ENCODE measurements at places on chromosomes 7 and 10.
A peak's percentile ranks its signal among the peaks of the same experiment; 100 is the strongest.

- no peak for DNase-seq
Measured at GRCh38 chr10:121516093-121516865, 82.0 kb downstream of the FGFR2 start.

GRCh38 chr7:100684534-100685042 lies 9.5 kb downstream of the GIGYF1 start:
- no peak for DNase-seq

- no peak for DNase-seq
Measured at GRCh38 chr7:90172121-90172520, 17.9 kb downstream of the STEAP1 start.

DNA sequence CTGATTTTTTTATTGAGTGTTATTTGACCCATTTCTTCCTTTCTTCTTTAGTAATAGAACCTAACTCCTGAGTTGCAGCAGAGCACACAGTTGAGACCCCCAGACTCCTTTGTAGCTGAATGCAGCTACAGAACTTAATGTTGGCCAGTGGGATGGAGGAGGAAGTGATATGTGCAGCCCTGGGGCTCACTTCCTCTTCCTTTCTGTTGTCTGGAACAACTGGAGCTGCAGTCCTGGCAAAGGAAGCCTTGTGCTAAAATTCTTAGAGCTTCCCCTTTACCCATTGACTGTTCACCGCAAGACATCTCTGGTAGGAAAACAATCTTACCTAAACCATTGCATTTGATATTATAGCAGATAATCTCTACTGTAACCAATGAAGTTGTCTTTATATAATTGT lies 86.6 kb downstream of the ITGB8 start:
- DNase-seq, result peak; percentile 12

DNA sequence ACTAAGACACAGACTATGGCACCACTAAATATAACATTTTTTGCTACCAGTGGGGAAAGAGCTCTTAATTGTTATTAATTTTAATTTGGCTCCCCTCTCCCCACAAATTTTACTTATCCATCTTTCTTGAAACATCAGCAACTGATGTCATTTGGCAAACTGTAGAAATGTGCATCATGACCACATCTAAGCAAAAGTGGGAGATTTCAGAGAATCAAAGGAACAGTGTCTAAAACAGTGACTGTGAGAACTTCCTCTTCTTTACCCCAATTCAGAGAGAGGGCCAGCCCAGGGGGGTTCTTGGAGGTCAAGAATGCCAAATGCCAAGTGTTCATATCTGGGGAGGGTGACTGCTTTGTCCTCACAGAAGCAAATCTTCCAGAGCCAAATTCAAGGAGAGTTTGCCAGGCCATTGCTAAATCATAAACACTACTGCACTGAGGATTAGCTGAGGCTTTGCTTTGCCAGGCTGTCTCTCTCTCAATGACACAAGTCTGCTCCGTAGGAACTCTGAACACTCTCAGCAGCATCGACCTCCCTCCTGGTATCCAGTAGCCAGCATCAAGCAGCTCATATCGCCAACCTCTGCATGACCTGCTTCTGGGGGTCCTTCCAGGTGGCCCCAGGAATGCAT lies 65.6 kb downstream of the ITIH5 start:
- no peak for DNase-seq

DNA sequence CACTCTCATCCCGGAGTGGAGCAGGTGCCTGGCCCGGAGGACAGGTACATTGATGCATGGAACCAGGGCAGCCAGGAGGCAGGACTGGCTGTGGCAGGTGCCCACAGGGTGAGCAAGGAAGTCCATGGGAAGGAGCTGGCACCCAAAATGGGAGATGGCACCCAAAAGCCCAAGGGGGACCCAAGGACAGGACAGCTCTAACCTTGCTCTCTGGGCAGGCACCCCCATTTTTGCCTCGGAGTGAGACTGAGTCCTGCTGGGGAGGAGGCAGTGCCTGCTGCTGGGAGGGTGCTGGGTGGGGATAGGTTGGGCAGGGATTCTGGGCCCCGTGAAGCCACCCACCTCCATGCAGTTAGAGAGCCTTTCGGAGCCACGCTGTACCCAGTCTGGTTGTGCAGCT lies 234.5 kb downstream of the TCERG1L start:
- DNase-seq, result no peak

DNA sequence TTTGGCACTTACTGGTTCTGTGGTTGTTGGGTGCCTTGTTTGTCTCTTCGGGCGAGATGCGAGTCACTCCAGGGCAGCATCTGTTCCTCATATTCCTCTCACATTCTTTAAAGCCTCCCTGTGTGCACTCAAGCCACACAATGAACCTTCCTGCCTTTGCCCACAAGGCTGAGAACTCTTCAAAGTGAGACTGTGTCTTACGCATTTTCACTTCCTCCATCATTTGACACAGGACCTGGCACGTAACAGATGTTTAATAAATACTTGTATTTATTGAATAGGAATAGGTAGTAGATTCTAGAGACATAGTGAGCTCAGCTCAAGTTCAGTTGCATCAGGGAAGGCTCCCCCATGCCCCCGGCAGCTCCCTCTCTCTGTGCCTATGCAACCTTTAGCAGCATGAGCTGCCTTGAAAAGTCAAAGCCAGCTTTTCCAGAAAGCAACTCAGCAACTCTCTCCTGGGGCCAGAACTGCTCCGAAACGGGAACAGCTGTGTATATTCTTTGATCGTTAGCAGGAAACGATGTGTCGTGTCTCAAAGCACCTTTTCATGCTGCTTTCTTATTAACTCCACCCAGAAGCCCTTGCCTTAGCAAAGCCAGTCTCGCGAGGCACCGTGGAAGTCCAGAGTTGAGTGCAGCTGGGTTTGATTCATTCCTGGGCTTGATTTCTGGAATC lies 97.5 kb downstream of the PFKFB3 start:
- DNase-seq, result peak; percentile 54

DNA sequence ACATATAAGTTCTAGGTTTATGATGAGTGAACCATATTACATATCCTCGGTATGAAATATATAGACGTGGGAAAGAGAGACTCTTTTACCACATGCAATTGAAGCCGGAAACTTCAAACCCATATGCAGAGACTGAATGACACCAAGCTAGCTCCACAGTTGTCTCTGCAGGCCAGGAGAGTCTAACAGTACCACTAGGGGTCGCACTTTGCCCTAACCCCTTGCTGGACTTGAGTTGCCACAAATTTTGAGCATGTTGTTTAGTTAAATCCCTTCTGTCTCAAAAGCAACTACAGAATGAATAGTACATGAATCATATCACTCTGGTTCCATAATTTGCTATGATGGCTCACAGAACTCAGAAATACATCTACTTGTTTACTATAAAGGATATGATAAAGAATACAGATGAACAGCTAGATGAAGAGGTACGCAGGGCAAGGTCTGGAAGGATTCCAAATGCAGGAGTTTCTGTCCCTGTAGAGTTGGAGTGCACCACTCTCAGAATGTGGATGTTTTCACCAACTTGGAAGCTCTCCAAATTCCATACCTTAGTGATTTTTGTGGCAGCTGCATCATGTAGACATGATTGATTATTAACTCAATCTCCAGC lies 112.4 kb upstream of the YAE1 start:
- DNase-seq, result no peak

- no peak for DNase-seq
Measured at GRCh38 chr7:6649241-6649961, 12.3 kb downstream of the ZNF316 start.

DNA sequence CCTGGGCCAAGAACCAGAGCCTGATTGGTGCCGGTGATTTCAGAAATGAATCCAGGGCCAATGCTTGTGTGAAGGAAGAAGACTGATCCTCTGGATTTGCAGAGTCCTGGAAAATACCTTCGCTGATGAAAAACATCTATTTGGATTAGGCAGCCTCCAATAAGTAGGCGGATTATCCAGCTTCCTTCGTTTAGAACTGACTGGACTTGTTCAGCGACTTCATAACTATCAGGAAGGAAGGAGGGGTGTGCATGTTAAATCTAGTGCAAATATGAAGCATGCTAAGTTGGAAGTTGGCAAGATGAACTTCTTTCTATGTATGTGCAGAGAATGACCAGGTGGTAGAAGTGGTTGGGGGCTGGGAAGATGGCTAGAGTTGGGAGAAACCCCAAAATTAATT lies 41.0 kb downstream of the NKX2-3 start:
- no peak for DNase-seq

DNA sequence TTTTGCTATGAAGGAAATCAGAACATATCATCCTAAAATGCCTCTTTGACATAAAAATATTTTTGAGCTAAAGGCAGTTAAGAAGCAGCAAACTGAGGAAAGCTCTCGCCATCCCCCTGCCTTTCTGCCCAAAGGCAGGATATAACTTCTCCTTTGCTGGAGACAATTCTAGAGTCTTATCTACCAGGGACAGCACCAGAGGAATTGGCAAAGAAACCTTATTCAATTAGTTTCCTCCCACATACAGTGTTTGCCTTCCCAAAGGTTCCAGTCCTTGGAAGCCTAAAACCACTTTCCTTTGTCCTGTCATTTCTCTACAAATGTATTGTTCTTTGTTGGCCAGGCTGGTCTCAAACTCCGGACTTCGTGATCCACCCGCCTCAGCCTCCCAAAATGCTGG lies 33.7 kb downstream of the MASTL start:
- no peak for DNase-seq

DNA sequence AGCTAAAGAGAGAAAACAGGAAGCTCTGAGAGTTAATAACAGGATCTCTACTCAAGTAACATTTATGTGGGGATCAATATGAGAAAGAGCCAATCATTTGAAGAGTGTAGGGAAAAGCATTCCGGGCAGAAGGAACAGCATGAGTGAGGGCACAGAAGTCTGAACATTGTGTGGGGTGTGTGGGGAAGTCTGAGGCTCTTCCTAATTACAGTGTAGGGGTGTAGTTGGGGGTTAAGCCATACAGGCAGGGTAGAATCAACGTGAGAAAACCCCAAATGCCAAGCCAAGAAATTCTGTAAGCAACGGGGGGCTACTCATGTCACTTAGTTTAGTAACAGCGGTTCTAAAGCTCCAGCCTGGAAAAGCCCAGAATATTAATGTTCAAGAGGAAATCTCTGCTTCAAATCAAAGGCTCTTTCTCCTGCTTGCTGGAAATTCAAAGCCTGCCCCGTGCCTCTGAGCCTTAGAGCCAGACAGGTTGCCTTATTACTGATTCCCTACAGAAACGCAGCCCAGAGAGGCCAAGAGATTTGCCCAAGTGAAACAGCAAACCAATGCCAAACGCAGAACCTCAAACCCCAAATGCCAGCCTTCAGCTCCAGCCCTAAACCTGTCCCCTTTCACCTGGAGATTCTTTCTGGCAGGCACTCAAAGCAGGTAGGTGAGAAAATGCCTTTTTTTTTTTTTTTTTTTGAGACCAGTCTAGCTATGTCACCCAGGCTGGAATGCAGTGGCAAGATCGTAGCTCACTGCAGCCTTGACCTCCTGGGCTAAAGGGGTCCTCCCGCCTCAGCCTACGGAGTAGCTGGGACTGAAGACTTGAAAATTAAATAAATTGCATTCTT lies 36.1 kb downstream of the DNAJB12 start:
- no peak for DNase-seq

- no peak for DNase-seq
Measured at GRCh38 chr10:3495281-3495680, 289.7 kb downstream of the KLF6 start.

GRCh38 chr10:59337201-59337652 lies 25.1 kb downstream of the FAM13C start:
- no peak for DNase-seq

Data from CD4-positive, alpha-beta T cell treated with Interferon gamma for 1 hour (primary cell).